A172 (cell line): ENCODE measurements at places on chromosomes 7 and 10. TPM values are rescaled to one million over a fixed set of nuclear protein-coding genes. Genes with fewer than 3 reads are reported as not detected.

SYT15B gene
- total RNA-seq: 0.09 TPM in 1 of 2 replicates, not detected in the other

LIPK gene
- not detected in 2 replicates for total RNA-seq

CASTOR2 gene
- total RNA-seq: 10.5 and 12.6 TPM in 2 replicates

MOGAT3 gene
- total RNA-seq: not detected in 2 replicates

PDGFA gene
- total RNA-seq: 39.2 and 39.9 TPM in 2 replicates

MAGI2 gene
- 1.4 and 1.5 TPM in 2 replicates for total RNA-seq

VPS26A gene
- 46.3 and 46.6 TPM in 2 replicates for total RNA-seq
